ENCODE measurements at places on chromosomes 7 and 10.
A peak's percentile ranks its signal among the peaks of the same experiment; 100 is the strongest.

DNA sequence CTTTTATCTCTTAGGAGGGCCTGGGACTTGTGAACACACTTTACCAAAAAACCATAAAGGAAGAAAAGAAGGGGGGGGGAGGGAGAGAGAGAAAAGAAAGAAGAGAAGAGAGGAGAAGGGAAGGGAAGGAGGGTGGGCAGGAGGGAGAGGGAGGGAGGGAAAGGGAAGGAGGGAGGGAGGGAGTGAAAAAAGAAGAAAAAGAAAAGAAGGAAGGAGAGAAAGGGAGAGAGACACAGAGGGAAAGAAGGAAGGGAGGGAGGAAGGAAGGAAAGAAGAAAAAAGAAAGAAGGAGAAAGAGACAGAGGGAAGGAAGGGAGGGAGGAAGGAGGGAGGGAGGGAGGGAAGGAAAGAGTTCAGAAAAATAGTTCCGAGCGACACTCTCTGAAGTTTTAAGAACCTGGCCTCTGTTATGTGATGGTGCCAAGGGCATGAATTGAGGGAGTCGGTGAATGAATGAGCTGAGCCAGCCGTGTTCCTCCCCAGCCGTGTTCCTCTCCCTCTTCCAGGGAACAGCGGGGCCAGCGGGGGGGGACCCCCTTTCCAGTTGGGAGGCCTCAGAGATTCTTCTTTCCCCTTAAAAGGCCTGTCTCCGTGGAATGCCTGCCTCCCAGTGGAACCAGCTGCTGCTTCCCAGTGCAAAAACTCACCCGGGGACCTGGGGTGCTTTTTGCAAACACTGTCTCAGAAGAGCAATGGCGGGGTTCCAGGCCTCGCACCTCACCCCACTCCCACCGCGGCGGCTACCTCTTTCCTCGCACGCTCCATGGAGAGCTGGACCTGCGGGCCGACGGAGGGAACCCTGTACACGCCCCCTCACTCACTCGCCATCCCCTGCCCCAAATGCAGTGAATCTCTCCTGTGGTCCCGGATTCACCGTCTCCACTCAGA, 84.1 kb downstream of the FOXL3 start:
- no peak for DNase-seq

- DNase-seq, result no peak
Measured at GRCh38 chr10:62424026-62424425, 49.9 kb downstream of the ZNF365 start.

- DNase-seq, result no peak
Measured at GRCh38 chr7:7709291-7709690, 9.1 kb downstream of the RPA3 start.

DNA sequence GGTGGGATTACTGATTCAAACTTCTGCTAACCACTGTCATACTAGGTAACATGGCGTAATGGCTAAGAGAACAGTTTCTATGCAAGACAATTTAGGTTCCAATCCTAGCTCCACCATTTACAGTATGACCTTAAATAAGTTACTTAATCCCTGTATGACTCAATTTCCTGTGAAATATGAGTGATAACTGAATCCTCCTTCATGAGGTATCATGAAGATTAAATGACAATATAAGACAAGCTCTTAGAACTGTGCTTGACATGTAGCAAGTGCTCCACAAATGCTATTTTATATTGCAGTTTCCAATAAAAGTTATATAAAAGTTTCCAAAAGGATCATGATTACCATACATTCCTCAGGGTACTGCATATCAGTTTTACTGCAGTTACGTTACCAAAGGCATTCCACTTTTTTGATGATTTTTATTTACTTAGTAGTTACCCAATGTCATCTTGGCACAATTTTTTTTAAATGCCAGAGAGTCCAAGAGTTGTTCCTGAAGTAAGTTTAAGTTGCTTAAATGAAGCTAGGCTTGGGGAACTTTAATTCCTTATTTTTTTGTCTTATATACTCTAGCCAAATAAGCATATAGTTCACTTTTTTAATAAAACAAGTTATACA, 7.1 kb downstream of the DOCK4 start:
- no peak for DNase-seq

- no peak for DNase-seq
Measured at GRCh38 chr10:100186253-100187212, 704 bp upstream of the ERLIN1 start.

DNA sequence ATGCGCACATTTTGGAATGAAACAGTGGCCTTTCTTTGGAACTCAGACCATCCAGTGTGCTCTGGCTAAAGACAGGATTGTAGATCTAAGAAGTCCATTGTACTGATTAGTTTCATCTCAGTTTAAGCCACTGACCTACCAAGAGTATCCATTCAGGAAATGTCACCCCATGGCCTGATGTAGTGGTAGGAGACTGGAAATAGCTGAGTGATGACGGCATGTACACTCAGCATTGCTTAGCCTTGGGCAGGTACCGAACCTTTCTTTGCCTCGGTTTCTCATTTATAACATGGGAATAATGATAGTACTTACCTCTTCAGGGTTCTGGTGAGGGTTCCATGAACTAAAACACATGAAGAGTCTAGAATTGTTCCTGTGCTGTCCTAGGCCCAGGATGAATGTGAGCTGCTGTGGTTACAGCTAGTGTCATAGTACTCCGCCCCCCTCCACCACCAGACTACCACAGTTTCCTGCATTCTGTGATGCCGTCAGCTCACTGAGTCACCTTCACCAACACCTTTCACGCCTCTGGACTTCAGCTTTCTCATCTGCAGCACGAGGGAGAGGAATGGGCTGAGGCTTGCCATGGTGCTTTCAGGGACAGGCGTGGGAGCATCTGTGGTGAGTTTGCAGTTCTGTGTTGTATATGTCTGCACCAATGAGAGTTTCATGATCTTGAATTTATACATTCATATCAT, 484.0 kb upstream of the GALNT17 start:
- DNase-seq, result no peak

DNA sequence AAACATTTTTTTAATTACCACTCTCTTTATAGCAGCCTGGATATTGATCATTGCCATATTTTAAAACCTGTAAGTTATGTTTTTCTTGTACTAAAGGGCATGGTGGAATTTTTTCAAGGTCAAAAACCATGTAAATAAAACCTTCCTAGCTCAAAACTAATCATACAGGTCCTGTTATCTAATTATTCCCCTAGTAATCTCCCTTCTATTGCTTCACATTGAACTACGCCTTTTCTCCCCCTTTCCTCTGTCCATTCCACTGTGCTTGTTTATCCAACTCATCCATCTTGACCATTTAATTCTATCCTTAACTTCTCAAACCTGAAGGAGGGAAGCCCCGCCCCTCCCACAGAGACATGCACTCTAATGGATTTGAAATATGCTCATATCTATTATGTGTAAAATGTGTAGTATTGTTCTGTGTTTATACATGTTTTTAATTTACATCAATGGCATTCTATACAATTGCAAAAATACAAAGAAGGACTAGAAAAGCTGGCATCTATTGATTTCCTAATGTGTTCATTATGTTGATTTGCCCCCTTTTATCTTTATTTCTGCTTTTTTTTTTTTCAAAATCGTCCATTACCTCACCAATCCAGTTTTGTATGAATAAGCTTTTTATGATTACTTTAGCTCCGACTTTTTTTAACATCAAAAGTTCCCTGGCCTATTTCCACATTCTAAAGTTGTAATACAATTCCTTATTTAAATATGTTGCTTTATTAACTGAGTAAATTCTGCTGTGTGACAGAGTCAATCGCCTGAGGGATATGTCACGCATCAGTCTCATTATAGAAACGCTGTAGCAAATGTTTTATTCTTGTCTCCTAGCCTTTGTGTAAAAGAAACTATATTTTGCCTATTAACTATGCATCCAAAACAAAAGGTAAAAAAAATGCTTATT, 61.0 kb downstream of the MET start:
- DNase-seq, result no peak

DNA sequence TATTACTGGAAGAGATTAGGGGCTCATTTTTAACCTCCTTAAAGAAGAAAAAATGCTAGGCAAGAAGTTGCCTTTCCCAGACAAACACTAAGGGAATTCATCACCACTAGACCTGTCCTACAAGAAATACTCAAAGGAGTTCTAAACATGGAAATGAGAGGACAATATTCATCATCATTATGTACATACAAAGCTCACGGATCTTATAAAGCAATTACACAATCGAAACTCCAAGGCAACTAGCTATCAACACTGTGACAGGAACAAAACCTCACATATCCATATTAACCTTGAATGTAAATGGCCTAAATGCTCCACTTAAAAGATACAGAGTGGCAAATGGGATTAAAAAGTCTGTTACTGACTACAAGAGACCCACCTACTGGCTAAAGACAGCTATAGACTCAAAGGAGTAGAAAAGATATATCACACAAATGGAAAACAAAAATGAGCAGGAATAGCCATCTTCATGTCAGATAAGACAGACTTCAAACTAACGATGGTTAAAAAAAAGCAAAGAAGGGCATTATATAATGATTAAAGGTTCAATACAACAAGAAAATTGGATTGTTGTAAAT, 246.6 kb downstream of the ADRA2A start:
- DNase-seq, result no peak

- DNase-seq, result no peak
Measured at GRCh38 chr7:92133133-92133736, 1.0 kb downstream of the CYP51A1 start.

- DNase-seq, result no peak
Measured at GRCh38 chr10:123835575-123835974, 56.0 kb downstream of the CPXM2 start.

DNA sequence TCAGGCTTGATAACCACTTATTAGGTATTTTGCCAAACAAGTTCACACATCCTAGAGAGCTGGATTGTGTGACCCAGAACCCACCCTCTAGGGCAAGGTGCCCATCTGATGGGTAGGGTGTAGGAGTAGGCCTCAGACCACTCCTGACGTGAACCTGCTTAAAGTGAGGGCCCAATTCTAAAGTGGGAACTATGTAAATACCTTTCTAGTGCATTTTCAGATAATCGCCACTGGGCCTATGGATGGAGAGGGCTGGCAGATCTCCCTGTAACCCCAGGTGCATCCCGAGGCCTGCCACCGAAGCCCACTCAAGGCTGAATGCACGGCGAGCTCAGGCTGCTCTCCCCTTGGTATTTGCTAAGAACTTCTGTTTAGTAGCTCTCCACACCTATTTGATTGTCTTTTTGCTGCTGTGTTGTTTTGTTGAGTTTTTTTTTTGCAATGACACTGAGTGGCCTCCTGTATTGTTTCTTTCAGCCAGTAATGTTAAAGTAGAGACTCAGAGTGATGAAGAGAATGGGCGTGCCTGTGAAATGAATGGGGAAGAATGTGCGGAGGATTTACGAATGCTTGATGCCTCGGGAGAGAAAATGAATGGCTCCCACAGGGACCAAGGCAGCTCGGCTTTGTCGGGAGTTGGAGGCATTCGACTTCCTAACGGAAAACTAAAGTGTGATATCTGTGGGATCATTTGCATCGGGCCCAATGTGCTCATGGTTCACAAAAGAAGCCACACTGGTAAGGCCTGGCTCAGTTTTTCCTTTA, 71.7 kb downstream of the IKZF1 start:
- no peak for DNase-seq

DNA sequence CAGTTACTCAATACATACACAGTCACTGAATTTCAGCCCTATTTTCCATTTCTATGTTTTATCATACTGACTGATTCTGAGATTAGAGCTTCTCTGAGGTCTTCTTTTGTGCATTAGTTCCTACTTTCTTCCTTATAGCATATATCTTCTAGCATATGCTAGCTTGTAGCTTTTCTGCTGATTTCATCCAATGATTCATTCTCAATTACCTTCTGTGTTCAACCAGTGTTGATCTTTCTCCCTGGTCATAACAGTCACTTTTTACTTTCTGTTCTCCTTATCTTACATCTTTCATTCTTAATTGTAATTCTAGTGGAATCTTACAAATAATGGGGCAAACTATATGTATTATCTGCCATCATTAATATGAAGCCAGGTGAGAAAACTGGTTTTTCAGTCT, 159.5 kb upstream of the HGF start:
- DNase-seq, result no peak

DNA sequence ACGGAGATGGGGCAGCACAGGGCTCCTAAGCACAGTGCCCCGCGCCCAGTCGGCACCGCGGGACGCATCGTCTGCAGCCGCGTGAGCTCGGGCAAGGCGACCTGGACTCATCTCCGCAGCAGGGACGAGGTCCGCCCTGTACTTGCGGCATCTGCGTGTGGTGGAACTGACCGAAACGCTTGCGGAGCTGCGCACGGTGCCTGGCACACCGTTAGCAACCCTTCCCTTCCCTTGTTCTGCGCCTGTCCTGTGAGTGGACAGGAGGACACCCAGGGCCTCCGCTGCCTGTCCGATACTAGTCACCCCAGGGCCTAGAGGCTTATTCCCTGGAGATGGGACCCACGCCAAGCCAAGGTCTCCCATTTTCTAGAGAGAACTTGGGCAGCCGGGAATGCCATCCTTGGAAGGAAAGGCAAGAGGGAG, 98.5 kb downstream of the WDR11 start:
- DNase-seq, result no peak

- no peak for DNase-seq
Measured at GRCh38 chr7:133300088-133300487, 47.2 kb downstream of the EXOC4 start.

- no peak for DNase-seq
Measured at GRCh38 chr10:3763852-3764625, 21.0 kb downstream of the KLF6 start.

GRCh38 chr10:97708976-97709946, 4.3 kb upstream of the MARVELD1 start:
- DNase-seq, result peak; percentile 90

DNA sequence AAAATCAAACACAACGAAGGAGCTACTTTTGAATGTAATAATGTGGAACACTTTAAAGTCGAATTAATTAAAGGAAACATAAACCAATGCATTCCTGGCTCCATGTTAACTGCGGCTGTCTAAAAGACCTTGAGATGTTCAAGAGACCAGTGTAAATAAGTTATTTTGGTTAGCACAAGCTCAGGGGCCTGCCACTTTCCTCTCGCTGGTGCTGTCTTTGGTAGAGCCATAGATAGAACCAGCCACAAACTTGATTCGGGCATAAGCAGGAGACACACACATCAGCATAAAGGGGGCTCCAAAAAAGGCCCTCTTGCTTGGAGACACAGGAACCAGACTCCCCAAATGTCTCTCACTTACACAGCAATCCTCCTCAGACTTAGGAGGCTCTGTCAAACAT, 121.6 kb upstream of the TBX20 start:
- DNase-seq, result no peak
